ENCODE measurements at places on chromosomes 16 and 17.

- peak; percentile 26 for DNase-seq
Measured at GRCh38 chr16:28549301-28549899, 4.3 kb upstream of the SGF29 start.

GRCh38 chr16:66503030-66503429, 46.9 kb downstream of the TK2 start:
- no peak for DNase-seq

DNA sequence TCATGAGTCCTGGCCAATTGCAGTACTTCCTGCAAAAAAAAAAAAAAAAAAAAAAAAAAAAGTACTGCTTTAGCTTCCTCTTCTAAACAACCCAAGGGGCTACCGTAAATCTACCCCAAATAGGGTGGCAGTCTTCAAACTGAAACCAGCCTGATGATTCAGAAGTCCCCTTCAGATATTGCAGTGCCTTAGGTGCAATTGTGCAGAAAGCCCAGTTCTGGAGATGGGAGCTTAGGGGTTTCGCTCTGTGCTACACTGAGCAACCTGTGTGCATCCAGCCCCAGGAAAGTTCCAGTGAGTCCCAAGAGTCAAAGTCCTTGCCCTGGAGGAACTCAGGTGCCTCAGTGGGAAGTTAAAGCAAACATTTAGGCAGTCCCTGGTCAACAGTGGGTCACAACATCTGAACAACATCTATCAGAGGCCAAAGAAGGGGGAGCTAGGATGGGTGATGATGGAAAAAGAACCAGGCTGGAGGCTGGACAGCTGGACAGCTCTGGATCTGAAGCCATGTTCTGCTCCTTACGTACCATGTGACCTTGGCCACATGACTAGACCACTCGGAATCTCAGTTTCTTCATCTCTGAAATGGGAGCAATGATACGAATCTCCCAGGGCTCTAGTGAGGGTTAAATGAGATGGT, 6.7 kb upstream of the CIITA start:
- DNase-seq: peak; percentile 93

GRCh38 chr17:17205368-17206123, 587 bp downstream of the PLD6 start:
- DNase-seq: peak; percentile 73

DNA sequence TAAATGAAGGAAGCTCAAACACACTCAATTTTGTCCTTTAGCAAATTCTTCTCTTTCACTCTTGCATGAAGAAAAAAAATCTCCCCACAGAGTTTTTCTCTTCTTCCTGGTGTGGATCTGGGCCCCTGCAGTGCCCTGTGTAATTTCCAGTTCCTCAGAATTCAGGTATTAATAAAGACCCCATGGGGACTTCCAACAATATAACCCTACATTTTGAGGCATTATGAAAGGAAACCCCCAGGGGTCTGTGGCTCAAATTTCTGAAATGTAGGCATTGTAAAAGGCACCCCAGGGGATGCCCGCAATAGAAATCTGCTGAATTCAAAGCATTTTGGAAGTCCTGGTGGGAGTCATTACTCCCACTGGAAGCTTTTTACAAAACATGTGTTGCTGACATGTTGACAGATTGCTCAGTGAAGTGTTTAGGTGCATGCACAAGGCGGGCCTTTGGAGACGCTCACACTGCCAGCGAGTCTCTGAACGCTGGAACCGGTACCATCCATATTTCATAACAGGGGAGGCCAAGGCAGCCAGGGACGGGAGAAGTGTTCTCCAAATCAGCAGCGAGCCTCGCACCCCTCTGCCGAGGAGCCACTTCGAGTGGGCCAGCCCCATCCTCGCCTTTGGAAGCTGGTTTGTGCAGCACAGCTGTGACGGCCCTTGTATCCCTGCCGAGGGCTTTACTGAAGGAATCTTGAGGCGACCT, 154.0 kb downstream of the ZNF423 start:
- DNase-seq: no peak

DNA sequence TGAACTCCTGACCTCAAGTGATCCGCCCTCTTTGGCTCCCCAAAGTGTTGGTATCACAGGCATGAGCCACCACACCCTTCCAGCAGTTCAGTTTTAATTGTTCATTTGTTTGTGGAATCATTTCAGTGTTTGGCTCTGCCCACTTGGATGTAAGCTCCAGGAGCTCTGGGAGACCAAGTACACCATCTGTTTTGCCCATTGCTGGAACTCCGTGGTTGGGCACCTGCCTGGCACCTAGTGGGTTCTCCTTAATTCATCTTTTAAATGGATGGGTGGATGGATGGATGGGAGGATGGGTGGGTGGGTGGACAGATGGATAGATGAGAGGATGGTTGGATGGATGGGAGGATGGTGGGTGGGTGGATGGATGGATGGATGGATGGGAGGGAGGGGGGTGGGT, 953 bp upstream of the NECAB2 start:
- DNase-seq: no peak

DNA sequence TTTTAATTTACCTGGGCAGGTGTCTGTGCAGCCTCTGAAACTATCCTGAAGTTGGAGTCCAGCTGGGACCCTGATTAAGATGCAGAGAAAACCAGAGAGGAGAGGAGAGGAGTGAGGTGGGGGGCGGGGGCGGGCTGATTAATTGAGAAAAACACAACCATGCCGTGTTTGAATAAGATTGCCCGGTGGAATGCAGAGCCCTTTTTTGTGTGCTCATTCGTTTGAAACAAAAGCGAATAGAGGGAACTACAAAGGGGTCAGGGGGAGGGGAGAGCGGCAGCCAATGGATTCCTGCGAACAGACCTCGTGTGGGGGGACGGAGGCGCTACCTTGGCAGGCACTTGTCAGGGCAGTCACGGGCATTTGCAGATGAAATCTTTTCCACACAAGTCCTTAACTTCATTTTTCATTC, 355.8 kb downstream of the SOX9 start:
- DNase-seq: no peak

DNA sequence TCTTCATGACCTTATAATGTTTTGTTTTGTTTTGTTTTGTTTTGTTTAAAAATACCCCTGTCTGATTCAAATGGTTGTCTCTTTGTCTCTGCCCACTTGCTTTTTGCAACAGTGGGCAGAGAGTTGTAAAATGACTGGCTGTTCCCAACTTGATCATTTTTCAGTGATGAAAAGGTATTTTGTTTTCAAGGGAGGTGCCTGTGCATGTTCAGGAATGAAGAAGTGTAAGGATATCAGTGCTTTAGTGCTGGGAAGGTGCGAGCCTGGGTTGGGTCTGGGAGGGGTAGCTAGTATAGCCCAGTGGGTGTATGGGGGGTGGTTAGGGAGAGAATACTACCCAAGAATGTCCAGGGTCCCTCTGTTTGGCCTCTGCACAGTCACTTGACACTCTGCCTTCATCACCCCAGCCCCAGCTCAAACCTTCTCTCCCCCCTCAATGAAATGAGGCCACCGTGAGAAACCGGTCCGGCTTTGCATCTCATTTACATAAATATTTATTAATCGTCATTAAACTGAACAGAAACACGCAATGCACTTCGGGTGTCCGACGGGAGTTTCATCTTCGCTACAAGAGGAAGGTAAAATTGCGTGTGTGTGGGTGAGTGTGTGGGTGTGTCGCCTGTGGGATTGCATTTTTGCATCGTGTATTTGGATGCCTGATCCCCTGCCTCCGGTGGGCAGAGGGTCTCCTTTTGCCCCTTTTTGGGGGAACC, 4.3 kb downstream of the NEUROD2 start:
- DNase-seq: no peak

DNA sequence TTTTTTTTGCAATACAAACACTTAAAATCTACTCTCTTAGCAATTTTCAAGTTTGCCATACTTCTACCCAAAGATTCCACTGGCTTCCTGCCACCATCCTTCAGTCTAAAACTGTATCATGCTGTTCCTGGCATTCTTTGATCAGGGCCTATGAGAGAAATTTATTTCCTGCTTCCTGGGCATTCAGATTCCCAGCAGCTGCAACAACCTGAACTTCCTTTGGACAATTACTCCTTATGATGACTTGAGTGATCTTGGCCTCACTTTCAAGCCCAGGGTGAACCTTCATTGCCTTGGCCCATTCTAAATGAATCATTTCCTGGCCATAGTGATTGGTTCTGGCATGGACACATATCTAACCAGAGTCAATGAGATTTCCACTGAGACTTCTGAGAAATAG, 18.0 kb upstream of the MON1B start:
- no peak for DNase-seq

- DNase-seq: peak; percentile 17
Measured at GRCh38 chr17:20852239-20852989, 190.4 kb downstream of the USP22 start.

DNA sequence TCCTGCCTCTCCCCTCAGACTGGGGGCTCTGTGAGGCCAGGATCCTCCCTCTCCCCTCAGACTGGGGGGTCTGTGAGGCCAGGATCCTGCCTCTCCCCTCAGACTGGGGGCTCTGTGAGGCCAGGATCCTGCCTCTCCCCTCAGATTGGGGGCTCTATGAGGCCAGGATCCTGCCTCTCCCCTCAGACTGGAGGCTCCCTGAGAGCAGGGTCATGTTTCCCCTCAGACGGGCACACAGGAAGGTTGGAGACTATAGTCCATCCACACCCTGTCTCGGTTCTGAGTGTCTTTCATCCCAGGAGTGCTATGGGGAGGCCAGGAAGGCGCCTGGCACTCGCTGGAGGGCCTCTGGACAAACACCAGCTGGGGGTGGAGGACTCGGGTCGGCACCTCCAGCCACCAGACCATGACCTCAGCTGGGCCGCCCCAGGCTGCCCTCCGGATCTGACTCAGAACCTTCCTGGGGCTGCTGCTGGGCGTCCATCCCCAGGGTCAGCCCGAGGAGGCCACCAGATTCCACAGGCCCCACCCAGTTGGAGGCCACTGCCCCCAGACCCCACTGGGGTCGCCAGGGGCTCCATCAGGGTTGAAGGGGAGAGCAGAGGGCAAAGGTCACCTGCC, 21.9 kb upstream of the DLX4 start:
- no peak for DNase-seq

GRCh38 chr16:85452364-85453193, 160.5 kb upstream of the GSE1 start:
- no peak for DNase-seq

DNA sequence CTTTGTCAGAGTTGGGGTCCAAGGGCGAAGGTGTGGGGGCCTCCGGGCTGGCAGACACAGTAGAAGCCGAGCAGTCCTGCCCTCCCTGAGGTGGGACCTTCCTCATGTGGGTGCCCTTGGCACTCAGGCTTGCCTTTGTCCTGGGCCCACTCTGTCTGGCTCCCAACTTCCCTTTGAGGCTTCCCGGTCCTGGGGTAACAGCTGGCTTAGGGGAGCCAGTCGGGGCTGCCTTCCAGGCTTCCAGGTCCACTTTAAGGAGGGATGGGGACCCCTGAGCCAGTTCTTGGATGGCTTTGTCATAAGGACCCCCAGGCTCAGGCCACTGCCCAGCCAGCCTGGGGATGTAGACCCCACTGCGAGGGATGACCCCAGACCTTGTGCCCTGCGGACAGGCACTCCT, 7.8 kb downstream of the GAS2L2 start:
- no peak for DNase-seq

DNA sequence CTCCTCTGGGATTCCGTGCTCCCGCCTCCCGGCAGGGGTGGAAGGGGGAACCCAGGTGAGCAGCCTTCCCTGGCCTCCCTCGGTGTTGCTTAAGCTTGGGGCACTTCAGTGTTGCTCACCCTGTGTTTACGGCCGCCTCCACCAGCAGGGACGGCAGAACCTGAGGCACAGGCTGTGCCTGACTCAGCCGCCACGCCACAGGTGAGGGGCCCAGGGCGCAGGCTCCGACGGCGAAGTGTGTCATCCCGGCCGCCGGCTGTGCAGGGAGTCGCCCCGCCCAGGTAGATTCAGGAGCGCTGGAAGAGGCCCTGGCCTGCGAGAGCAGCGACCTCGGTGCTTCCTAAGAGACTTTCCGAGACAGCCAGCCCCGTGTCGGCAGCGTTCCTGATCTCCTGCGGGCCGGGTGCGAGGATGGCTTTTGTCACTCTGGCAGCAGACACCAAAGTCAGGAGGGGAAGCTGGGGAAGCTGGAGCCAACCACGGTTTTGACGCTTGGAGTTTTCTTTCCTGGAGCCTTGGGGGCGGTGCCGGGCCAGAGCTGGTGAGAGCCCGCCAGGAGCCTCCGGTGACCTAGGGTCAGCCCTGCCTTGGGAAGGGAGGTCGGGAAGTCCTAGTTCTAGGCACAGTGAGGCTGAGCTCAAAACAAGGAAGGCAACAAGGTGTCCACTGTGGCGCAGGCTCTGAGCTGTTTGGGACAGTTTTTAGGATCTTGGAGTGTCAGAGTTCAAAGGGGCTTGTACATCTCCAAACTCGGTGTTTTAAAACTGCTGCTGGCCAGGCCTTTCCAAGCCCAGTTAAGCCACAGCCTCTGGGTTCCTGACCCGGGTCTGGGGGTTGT, 2.1 kb downstream of the GSE1 start:
- DNase-seq: peak; percentile 29

GRCh38 chr16:88634141-88634993, 4.0 kb upstream of the IL17C start:
- DNase-seq: peak; percentile 66

- DNase-seq: no peak
Measured at GRCh38 chr17:17815436-17816200, 21.2 kb downstream of the SREBF1 start.

DNA sequence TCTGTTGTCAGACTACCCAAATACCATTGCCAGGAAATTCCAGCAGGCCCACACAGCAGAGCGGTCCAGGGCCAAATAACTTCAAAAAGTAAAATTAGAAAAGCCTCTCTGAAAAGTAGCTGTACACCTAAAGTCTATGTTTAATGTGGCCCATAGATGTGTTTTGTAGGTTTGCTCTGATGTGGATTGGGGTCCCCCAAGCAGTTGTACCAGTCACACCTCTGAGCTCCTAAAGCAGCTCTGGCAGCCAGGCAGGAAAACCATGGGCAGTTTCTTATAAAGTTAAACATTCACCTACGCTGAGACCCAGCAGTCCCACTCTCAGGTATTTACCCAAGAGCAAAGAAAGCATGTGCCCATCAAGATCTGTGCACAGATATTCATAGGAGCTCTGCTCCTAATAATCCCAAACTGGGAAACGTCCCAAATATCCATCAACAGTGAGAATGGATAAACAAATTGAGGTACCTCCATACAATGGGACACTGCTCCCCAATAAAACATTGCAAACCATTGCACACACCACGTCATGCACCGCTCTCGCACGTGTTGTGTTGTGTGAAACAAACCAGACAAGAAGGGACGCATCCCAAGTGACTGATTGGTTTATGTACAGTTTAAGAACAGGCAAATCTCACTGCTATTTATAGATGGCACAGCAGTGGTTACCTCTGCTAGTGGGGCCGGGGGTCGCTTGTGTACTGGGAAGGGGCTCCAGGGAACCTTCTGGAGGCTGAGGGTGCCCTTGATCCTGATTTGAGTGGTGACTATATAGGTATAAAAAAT, 15.8 kb upstream of the PRM1 start:
- no peak for DNase-seq

- DNase-seq: no peak
Measured at GRCh38 chr17:57288773-57289121, 32.4 kb downstream of the MSI2 start.

DNA sequence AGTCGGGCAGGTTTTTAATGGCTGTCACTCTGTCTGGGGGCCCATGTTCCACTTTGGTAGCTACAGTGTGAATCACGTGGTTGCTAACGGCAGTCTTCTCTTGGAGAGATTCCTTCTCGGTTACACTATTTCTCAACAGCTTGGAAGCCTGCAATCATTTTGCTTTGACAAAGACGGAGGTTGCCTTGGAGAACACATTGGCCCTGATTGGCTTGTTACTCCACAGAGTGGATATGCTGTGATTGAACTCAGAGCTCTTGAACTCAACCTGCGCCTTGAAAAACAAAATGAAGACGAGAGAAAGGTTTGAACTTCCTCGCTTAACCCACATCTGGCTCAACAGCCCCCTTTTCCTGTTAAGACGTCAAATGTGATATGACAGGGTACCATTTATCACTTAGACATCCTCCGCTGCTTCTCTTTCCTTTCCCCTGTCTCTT, 218.9 kb downstream of the MAF start:
- peak; percentile 2 for DNase-seq

- no peak for DNase-seq
Measured at GRCh38 chr17:30605027-30605426, 127.8 kb downstream of the GOSR1 start.

Data from activated CD4-positive, alpha-beta T cell treated with anti-CD3 and anti-CD28 coated beads, Interleukin-10, Interleukin-2, amounts not matched to agents 100 ng/mL and 50 ng/mL, durations not matched to agents 16 hours and 8 hours (primary cell).